Right lobe of liver (tissue), 6 donors: ENCODE measurements at places on chromosomes 3 and 15. TPM values are rescaled to one million over a fixed set of nuclear protein-coding genes. Genes with fewer than 3 reads are reported as not detected.

- H3K4me1 ChIP-seq: no peaks in the 10 kb centered on the region
- no peak overlapping the region for H3K27ac ChIP-seq
- H3K36me3 ChIP-seq: no peaks in the 10 kb centered on the region
- DNase-seq: no peak
Observed at GRCh38 chr15:77327168-77327567, 92.7 kb downstream of the PEAK1 start.

DNA sequence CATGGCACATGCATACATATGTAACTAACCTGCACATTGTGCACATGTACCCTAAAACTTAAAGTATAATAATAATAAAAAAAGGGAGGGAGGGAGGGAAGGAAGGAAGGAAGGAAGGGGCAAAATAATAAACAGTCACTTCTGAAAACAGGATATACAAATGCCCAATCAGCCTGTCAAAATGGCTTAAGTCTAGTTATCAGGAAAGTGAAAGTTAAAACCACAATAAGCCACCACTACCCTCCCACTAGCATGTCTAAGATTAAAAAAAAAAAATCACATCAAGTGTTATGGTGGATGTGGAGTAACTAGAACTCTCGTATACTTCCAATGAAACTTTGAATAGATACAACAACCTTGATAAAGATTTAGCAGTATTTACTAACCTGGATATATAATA is 145.6 kb upstream of the GMNC start:
- no peak overlapping the region for H3K27ac ChIP-seq
- no peaks in the 10 kb centered on the region for H3K27me3 ChIP-seq
- no peak for DNase-seq
- no peaks in the 10 kb centered on the region for H3K36me3 ChIP-seq
- H3K4me1 ChIP-seq: no peaks in the 10 kb centered on the region
- no peak overlapping the region for H3K4me3 ChIP-seq

- H3K27ac ChIP-seq: no peak overlapping the region
- H3K4me1 ChIP-seq: no peaks in the 10 kb centered on the region
- H3K27me3 ChIP-seq: no peaks in the 10 kb centered on the region
- H3K4me3 ChIP-seq: no peak overlapping the region
- DNase-seq: no peak
Observed at GRCh38 chr3:169818316-169818715, 5.6 kb upstream of the LRRC34 start.

- H3K4me1 ChIP-seq: peaks cover 8% of the 10 kb centered on the region
- no peaks in the 10 kb centered on the region for H3K27me3 ChIP-seq
- no peak for DNase-seq
- no peak overlapping the region for H3K4me3 ChIP-seq
Observed at GRCh38 chr3:182596676-182597410, 196.5 kb upstream of the ATP11B start.

GRCh38 chr3:40615918-40616819 is 91.4 kb downstream of the ZNF621 start:
- H3K4me3 ChIP-seq: no peak overlapping the region
- H3K4me1 ChIP-seq: no peaks in the 10 kb centered on the region
- DNase-seq: no peak
- no peaks in the 10 kb centered on the region for H3K27me3 ChIP-seq

GPR176 gene
- 1.7 TPM for total RNA-seq

PRR20G gene
- not detected for total RNA-seq

CEP70 gene
- total RNA-seq: 13.8 TPM

DPPA4 gene
- total RNA-seq: 0.44 TPM

B4GALT4 gene
- 7.8 TPM for total RNA-seq

POLQ gene
- 0.22 TPM for total RNA-seq
